ENCODE measurements at places on chromosomes 13 and 19. TPM values are rescaled to one million over a fixed set of nuclear protein-coding genes. Genes with fewer than 3 reads are reported as not detected.

DNA sequence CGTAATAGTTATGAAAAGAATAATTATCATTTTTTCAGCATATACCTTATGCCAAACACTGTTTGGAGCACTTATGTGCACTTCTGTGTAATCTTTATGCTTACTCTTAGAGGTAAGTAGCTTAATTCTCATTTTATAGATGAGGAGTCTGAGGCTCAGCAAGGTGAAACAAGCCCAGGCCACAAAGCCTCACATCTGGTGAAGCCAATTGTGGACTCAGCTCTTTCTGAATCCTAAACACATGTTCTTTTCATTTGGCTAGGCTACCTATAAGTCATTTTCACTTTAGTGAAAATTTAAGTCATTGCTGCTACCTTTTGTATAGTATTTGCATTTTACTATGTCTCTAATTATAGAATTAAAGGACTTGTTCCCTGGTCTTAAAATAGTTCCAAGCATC, 84.0 kb downstream of the CYSLTR2 start:
- no peaks in the 10 kb centered on the region for H3K27me3 ChIP-seq
- H3K4me1 ChIP-seq: peaks cover 8% of the 10 kb centered on the region
- DNase-seq: no peak
- no peak overlapping the region for H3K4me3 ChIP-seq
- H3K27ac ChIP-seq: no peak overlapping the region

DNA sequence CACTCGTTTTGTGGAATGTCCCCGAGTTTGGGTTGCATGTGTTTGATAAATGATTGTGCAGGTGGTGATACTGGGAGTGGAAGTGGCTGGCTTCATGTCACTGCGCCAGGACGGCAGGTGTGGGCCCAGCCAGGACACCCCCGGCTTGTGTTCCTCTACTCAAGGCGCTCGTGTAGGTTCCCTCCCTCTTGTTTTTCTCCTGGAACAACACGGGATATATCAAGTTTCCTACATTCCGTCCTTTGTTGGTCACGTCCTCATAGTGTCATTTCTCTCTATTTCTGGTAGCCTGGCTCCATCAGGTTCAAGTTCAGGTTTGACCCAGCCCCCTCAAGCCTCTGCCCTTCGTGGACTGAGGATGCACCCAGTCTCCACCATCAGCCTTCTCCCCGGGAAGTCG, 16.3 kb downstream of the IL17D start:
- DNase-seq: no peak
- H3K4me1 ChIP-seq: peaks cover 3% of the 10 kb centered on the region
- no peak overlapping the region for H3K27ac ChIP-seq
- H3K4me3 ChIP-seq: no peak overlapping the region
- H3K36me3 ChIP-seq: no peaks in the 10 kb centered on the region

- no peaks in the 10 kb centered on the region for H3K36me3 ChIP-seq
- H3K27me3 ChIP-seq: peaks cover 8% of the 10 kb centered on the region
- H3K27ac ChIP-seq: no peak overlapping the region
- peak; percentile 51 for DNase-seq
- H3K4me1 ChIP-seq: no peaks in the 10 kb centered on the region
Measured at GRCh38 chr13:112616586-112617362, 28.8 kb upstream of the TUBGCP3 start.

DNA sequence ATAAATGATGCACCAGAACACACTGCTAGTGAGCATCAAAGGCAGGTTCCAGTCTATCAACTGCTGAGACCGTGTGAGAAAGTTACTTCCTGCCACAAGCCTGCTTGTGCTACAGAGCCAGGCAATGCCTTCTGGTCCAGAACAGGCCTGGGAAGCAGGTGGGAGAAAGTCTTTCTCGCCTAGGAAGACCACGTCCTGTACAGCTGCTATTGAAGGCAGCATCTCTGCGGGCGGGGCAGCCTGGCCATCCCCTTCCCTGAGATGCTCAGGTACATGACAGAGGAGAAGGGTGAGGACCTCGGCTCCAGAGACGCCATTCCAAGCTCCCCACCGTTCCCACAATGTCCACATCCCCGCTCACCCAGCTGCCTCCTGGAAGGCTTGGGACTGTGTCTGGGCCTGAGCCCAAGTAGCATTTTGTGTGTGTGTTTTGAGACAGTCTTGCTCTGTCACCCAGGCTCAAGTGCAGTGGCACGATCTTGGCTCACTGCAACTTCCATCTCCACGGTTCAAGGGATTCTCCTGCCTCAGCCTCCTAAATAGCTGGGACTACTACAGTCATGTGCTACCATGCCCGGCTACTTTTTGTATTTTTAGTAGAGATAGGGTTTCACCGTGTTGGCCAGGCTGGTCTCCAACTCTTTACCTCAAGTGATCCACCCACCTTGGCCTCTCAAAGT, 3.4 kb downstream of the RFX1 start:
- H3K4me1 ChIP-seq: peaks cover 53% of the 10 kb centered on the region
- peak; percentile 51 for DNase-seq
- peaks cover 26% of the 10 kb centered on the region for H3K36me3 ChIP-seq
- H3K27me3 ChIP-seq: no peaks in the 10 kb centered on the region

DNA sequence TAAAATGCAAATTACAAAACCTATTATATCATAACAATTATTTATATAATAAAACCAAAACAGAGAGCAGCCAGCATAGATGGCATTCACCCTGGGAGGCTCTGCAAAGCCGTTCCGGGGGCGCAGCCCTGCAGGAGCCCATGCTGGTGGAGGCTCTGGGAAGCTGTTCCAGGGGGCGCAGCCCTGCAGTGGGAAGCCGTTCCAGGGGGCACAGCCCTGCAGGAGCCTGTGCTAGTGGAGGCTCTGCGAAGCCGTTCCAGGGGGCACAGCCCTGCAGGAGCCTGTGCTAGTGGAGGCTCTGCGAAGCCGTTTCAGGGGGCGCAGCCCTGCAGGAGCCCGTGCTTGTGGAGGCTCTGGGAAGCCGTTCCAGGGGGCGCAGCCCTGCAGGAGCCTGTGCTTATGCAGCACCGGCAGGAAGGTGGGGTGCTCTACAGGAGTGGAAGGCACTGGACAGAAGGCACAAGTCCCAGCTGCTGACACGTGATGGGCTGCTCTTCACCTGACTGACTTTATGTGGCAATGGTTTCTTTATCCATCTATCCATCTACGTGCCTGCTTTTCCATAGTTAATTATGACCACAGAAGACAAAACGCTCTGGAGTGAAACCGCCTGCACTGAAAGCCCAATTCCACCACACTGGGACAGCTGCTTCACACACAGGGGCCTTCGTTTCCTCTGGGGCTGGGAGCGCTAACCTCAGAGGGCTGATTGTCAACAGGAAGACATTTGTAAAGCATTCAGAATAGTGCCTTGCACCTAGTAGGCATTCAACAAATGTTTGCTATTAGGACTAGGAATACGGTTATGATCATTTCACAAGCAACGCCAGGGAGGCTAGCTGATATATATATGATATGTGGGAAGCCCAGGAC, 23.7 kb downstream of the PCID2 start:
- peaks cover 40% of the 10 kb centered on the region for H3K4me1 ChIP-seq
- H3K36me3 ChIP-seq: peaks cover 72% of the 10 kb centered on the region
- peak overlapping the region; percentile 34 for H3K27ac ChIP-seq

DNA sequence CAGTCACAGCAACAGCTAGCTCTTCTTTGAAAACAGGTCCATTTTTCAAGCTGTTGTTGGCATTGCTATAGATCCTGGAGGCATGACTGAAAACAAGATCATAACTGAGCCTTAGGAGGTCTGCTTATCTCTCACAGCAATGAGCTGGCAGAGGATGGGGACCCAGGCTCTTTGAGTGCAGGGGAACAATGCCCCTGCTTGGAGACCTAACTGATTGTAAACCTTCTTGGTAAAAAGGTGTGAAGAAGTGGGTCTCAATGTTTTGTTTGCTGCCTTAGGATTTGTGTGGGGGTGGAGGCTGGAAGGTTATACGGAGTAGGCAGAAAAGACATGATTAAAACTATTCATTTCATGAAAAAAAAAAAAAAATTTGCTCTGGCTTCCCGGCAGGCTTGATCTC, 94.6 kb downstream of the EFNB2 start:
- H3K4me3 ChIP-seq: no peak overlapping the region
- no peaks in the 10 kb centered on the region for H3K4me1 ChIP-seq
- H3K27me3 ChIP-seq: peaks cover 9% of the 10 kb centered on the region
- H3K27ac ChIP-seq: no peak overlapping the region
- no peaks in the 10 kb centered on the region for H3K36me3 ChIP-seq
- DNase-seq: no peak

GRCh38 chr13:106372199-106373155, 163.0 kb downstream of the EFNB2 start:
- H3K27ac ChIP-seq: no peak overlapping the region
- peaks cover 13% of the 10 kb centered on the region for H3K27me3 ChIP-seq
- no peaks in the 10 kb centered on the region for H3K4me1 ChIP-seq
- H3K36me3 ChIP-seq: no peaks in the 10 kb centered on the region

- no peak overlapping the region for H3K27ac ChIP-seq
- peaks cover 35% of the 10 kb centered on the region for H3K4me1 ChIP-seq
- no peaks in the 10 kb centered on the region for H3K36me3 ChIP-seq
- no peak for DNase-seq
Measured at GRCh38 chr13:29857085-29857484, 6.7 kb upstream of the UBL3 start.

- no peak overlapping the region for H3K4me3 ChIP-seq
- no peaks in the 10 kb centered on the region for H3K4me1 ChIP-seq
- H3K36me3 ChIP-seq: peaks cover 27% of the 10 kb centered on the region
- H3K27me3 ChIP-seq: no peaks in the 10 kb centered on the region
- H3K27ac ChIP-seq: no peak overlapping the region
- no peak for DNase-seq
Measured at GRCh38 chr19:1987197-1988187, 28.0 kb downstream of the BTBD2 start.

GRCh38 chr13:99434258-99434788, 66.9 kb upstream of the TM9SF2 start:
- H3K4me3 ChIP-seq: peak overlapping the region; percentile 74
- peaks cover 70% of the 10 kb centered on the region for H3K4me1 ChIP-seq
- peak; percentile 92 for DNase-seq
- no peaks in the 10 kb centered on the region for H3K27me3 ChIP-seq
- peaks cover 3% of the 10 kb centered on the region for H3K36me3 ChIP-seq
- peak overlapping the region; percentile 97 for H3K27ac ChIP-seq

- H3K4me1 ChIP-seq: no peaks in the 10 kb centered on the region
- no peak overlapping the region for H3K27ac ChIP-seq
- peaks cover 11% of the 10 kb centered on the region for H3K27me3 ChIP-seq
- no peak overlapping the region for H3K4me3 ChIP-seq
- H3K36me3 ChIP-seq: no peaks in the 10 kb centered on the region
Measured at GRCh38 chr13:111429064-111429558, 108.7 kb downstream of the TEX29 start.

GRCh38 chr13:53537586-53537985, 509.0 kb downstream of the OLFM4 start:
- no peak overlapping the region for H3K4me3 ChIP-seq
- no peaks in the 10 kb centered on the region for H3K4me1 ChIP-seq
- no peaks in the 10 kb centered on the region for H3K27me3 ChIP-seq
- no peak overlapping the region for H3K27ac ChIP-seq
- DNase-seq: no peak

DNA sequence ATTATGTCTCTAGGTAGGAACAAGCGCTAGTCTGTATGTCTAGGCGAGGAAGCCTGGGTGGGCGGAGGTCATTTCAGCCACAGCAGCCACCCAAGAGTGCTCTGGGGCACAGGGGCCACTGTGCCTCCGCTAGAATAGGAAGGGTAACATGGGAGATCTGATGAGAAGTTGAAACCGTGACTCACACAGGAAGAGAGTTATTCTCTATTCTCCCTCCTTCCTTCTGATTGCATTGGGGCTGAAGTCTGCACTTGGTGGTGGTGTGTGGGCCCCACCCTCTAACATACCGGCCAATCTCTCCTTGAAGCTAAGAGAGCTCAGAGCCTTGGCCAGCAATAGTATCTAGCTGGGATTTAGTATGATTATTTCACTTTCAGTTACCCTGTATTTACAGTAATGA, 20.3 kb upstream of the GGACT start:
- no peak overlapping the region for H3K27ac ChIP-seq
- H3K4me3 ChIP-seq: no peak overlapping the region
- peaks cover 12% of the 10 kb centered on the region for H3K36me3 ChIP-seq
- no peaks in the 10 kb centered on the region for H3K27me3 ChIP-seq
- peak; percentile 41 for DNase-seq
- H3K4me1 ChIP-seq: peaks cover 12% of the 10 kb centered on the region

- H3K36me3 ChIP-seq: peaks cover 3% of the 10 kb centered on the region
- DNase-seq: no peak
- no peak overlapping the region for H3K4me3 ChIP-seq
- peaks cover 45% of the 10 kb centered on the region for H3K4me1 ChIP-seq
- H3K27me3 ChIP-seq: no peaks in the 10 kb centered on the region
Measured at GRCh38 chr13:40024967-40025714, 369.7 kb downstream of the COG6 start.

GRCh38 chr19:7202888-7203287, 91.3 kb downstream of the INSR start:
- no peak overlapping the region for H3K27ac ChIP-seq
- no peak overlapping the region for H3K4me3 ChIP-seq
- peaks cover 14% of the 10 kb centered on the region for H3K4me1 ChIP-seq
- no peak for DNase-seq
- no peaks in the 10 kb centered on the region for H3K36me3 ChIP-seq

DNA sequence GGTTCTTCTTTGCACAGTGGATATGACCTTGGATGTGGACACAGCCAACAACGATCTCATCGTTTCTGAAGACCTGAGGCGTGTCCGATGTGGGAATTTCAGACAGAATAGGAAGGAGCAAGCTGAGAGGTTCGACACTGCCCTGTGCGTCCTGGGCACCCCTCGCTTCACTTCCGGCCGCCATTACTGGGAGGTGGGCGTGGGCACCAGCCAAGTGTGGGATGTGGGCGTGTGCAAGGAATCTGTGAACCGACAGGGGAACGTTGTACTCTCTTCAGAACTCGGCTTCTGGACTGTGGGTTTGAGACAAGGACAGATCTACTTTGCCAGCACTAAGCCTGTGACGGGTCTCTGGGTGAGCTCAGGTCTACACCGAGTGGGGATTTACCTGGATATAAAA, 9.4 kb downstream of the RFPL4AL1 start:
- peaks cover 26% of the 10 kb centered on the region for H3K27me3 ChIP-seq
- H3K4me1 ChIP-seq: no peaks in the 10 kb centered on the region
- H3K4me3 ChIP-seq: no peak overlapping the region

DNA sequence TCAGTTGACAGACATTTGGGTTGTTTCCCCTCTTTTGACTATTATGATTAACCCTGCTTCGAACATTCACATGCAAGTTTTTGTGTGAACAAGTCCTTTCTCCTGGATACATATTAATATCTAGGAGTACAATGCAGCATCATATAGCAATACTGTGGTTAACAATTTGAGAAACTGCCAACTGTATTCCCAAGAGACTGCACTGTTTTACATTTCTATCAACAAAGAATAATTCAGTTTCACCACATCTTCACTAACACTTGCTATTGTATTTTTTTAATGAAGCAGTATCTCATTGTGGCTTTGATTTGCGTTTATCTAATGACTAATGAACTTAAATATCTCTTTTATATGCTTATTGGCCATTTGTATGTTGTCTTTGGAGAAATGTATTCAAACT, 184.6 kb upstream of the NBEA start:
- H3K27ac ChIP-seq: no peak overlapping the region
- no peak for DNase-seq
- no peaks in the 10 kb centered on the region for H3K27me3 ChIP-seq
- H3K36me3 ChIP-seq: no peaks in the 10 kb centered on the region
- H3K4me3 ChIP-seq: no peak overlapping the region

- peaks cover 3% of the 10 kb centered on the region for H3K4me1 ChIP-seq
- H3K27ac ChIP-seq: no peak overlapping the region
- H3K4me3 ChIP-seq: no peak overlapping the region
- no peaks in the 10 kb centered on the region for H3K36me3 ChIP-seq
- no peak for DNase-seq
Measured at GRCh38 chr19:15138427-15138826, 31.2 kb downstream of the SYDE1 start.

TEKTIP1 gene
- 1.4 TPM for total RNA-seq

PRSS57 gene
- not detected for total RNA-seq

U2AF1L4 gene
- 31.6 TPM for total RNA-seq

ZNF723 gene
- total RNA-seq: not detected

GPR12 gene
- not detected for total RNA-seq

EXOC3L2 gene
- not detected for total RNA-seq

LIM2 gene
- total RNA-seq: 0.27 TPM

All from activated CD4-positive, alpha-beta T cell treated with anti-CD3 and anti-CD28 coated beads for 36 hours (primary cell).